ENCODE measurements at places on chromosomes 5 and 9.
A peak's percentile ranks its signal among the peaks of the same experiment; 100 is the strongest.

GRCh38 chr9:96270236-96270744, 31.7 kb downstream of the HSD17B3 start:
- no peak for DNase-seq

GRCh38 chr5:93580927-93581445, at the start of gene NR2F1-AS1:
Gene NR2F1-AS1, minus strand, starts transcription at chr5:93581219.
- DNase-seq: peak; percentile 28

DNA sequence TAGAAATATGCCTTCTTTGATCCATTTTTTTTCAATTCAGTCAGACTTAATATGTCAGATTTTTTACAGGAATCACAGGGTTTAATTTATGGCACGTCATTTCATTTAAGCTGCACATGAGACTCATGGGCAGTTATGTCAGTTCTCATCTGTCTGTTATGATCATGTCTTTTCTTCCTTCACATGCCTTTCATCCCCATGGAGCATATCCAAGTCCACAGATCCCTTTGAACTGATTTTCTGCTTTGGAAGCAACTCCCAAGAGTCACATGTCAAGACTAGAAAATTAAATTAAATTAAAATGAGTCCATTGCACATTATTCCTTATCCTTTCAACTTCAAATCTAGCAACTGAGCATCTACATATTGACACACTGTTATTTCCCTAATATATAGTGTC, 1274.0 kb upstream of the C9orf72 start:
- no peak for DNase-seq

DNA sequence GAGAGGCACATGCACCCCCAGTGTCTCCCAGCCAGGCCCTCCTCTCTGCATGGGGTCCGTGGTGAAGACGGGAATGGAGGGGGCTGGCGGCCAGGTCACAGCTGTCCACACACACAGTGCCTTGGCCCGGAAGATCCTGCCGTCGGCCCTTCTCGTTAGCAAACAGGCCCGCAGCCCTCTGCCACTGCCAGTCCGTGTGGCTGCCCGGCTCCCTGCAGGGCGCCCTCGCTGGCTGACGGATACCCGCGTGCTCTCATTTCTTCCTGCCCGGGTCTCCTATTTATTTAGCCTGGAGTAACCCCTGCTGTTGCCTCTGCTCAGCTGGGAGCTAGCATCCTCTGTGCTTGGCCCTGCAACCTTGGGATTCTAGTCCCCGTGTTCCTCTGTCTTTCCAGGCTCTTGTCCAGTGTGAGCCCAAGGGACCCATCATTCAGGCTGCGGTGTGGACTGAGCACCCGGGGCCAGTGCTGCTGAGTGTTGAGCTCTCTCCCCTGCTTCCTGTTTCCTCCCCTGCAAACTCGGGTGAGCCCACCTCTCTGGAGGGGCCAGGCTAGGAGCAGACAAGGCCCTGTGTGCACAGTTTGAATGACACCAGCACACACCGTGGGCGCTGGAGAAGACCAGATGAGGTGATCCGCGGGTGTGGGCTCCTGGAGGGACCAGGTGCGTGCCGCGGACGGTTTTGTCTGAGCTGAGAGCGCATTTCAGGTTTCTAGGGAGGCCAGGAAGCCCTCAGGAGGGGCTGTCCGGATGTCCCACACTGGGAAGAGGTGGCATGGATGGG, 14.6 kb upstream of the RNU6ATAC start:
- no peak for DNase-seq

- no peak for DNase-seq
These were observed 126.4 kb upstream of the ADAMTSL1 start for GRCh38 chr9:18347386-18348082.

DNA sequence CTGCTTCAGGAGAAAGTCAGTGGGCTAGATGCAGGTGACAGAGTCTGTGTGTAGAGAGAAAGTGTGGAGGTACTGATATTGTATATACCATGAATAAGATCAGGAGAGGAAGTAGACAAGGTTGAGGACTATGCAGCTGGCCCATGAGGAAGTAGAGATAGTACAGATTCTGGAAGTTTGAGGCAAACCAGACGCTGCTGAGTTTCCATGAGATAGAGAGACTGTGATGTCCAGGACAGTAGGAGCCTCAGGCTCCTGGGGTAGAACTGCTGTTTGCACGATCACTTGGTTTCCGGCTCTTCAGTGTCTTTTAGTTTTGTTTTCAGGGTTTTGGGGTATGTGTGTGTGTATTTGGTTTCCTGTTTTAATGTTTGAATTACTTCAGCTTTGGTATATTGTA, 13.6 kb downstream of the OTULINL start:
- no peak for DNase-seq

DNA sequence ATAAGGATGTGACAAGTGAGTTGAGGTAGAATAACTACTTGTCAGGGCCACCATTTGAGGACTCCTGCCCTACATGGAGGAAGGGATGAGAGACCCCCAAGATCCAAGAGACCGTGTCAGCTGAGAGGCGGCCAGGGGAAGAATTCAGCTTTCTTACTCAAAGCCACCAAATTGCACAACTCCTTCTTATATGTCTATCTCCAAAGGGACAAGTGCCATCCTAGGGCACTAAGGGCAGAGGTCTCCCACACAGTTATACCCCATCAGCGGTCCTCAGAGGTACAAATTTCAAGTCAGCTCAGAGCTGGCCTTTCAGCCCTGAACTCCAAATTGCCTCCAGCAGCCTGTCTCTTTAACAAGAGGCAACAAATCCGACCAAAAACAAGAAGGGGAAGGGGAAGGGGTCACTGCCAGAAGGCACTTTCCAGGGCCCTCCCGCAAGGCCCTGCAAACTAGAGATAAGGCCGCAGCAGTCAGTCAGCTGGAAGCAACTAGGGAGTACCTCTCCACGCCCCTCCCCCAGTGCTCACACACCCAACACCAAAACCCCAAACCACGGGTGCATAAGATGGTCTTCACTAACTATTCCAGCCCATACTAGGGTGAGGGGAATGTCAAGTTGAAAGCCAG, 6.1 kb upstream of the STOML2 start:
- no peak for DNase-seq

Measured in RWPE1 (cell line).